ENCODE measurements at places on chromosomes 12 and 14.

- DNase-seq = no peak
These were observed 49.8 kb downstream of the ADCK1 start for GRCh38 chr14:77849711-77850110.

DNA sequence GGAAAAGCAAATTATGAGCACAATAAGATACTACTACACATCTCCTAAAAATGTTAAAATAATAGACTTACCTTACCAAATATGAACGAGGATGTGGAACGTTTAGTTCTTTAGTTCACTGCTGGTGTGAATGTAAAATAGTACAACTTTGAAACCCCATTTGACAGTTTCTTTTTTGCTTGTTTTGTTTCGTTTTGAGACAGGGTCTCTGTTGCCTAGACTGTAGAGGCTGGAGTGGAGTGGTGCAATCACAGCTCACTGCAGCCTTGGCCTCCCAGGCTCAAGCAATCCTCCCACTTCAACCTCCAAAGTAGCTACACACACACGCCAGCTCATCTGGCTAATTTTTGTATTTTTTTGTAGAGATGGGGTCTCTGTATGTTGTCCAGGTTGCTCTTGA lies 136.4 kb upstream of the FAR2 start:
- no peak for DNase-seq

DNA sequence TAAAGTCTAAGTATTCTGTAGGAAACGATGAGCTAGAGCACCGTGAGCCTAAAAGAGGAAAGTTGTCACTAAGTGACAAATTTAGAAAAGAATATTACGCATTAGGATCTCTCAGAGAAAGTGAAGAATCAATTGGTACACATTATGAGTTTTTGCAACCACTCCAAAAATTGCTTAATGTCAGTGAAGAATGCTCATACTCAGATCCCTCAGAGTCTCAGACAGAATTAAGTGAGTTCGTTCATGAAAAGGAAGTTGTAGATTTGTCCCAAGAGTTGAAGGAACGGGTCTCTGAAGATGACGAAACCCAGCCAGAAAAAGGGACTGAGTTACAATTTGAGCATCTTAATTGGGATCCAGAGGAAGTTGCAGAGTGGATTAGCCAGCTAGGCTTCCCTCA lies 1.5 kb downstream of the SAMD15 start:
- DNase-seq = no peak

DNA sequence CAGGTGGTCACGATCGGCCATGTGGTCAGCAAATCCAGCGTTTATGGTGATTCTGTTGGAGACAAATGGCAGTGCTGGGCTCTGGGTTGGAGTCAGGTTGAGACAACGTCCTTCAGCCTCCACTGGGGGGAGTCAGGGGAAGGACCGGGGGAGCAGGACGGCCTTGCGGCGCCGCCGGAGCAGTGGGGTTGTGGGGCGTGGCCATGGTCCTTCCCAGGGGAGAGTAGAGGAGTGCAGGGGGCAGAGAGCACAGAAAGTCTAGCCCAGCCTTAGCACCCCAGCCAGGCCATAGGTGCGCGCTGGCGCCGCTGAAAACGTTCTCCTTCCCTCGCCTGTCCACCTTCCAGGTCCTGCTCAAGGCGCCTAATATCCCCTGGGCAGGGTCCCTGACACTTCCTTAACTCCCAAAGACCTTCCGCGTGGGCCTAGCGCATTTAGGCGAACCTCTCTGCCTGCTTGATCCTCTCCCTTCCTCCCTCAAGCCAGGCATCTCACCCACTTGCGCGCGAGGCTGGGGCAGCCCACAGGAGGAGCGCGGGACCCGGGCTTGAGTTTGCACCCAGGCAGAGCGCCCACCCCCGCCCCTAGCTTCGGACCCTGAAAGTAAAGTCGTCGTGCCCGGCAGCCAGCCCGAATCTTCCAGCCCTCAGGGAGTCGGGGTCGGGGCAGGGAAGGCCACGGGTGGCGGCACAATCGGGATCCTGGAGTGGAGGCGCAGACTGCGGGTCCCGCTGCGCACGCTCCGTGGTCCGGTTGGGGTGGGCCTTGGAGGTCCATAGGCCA lies 3.1 kb upstream of the KIF26A start:
- DNase-seq = no peak

DNA sequence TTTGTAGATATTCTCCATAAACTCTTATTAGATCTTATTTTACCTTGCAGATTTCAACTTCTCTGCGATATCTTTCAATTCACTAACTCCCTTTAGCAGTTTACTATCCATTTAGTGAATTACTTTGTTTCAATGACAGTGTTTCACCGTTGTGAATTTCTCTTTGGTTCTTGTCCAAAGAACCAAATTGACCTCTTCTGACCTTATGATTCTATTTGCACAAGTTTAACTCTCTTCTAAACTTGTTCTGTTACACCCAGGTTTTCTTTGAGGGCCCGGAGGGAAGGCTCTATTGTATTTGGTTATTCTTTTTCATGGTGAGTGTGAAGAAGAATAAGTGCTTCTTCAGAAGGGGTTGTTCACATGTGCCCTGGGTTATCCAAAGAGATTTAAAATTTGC lies 186.7 kb downstream of the MON2 start:
- DNase-seq = no peak

GRCh38 chr12:31574803-31575575 lies 15.9 kb downstream of the DENND5B start:
- no peak for DNase-seq

DNA sequence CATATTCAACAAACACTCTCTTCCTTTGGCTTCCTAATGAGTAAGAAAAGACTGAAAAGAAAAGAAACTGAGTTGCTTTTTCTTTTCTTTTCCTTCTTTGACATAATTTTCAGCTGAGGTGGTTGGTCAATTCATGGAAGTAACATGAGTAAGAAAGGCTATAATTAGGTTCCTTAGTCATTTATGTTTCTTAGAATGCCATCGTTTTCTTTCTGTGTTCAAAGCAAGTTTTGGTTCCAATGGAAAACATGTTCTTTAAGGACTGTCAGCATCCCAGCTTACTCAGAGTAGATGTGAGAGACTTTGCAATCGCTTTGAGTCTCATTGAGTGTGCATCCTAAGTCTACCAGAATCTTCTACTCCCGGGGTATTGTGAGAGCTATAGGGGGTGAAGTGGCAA lies 882.4 kb downstream of the DIO2 start:
- no peak for DNase-seq

GRCh38 chr14:92615451-92615850 lies 101.9 kb downstream of the RIN3 start:
- DNase-seq = peak; percentile 53

- DNase-seq = peak; percentile 29
These were observed 9.8 kb downstream of the CTDSP2 start for GRCh38 chr12:57836442-57837375.

DNA sequence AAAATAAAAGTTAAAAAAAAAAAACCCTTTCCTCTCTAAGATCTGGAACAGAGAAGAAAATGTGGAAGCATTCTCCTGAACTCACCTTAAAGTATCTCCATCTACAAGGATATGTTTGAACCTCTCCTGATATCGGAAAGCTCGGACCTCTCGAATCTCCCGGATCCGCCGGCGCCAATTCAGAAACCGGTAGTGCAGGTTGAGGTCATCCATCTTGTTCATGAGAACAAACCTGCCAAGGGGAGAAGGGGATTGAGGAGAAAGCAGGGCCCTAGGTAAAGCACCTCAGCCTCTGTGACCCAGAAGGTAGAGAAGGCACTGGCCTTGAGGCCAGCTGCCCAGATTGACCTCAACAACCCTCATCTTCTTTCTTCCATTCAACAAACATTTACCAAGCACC lies 2.2 kb downstream of the SPRYD3 start:
- DNase-seq = no peak

All from stimulated activated CD4-positive, alpha-beta T cell treated with anti-CD3 and anti-CD28 coated beads, Interleukin-4, amount 100 ng/mL, for 4 hours (primary cell).